ENCODE measurements at places on chromosomes 12 and 14.

- DNase-seq: no peak
These were observed 36.2 kb downstream of the ETV6 start for GRCh38 chr12:11685716-11686115.

- DNase-seq: no peak
These were observed 1.9 kb upstream of the CLEC2D start for GRCh38 chr12:9667403-9668160.

GRCh38 chr14:64880221-64881121 lies 764 bp upstream of the SPTB start:
- peak; percentile 47 for DNase-seq

GRCh38 chr12:47949441-47950341 lies 13.7 kb upstream of the TMEM106C start:
- peak; percentile 93 for DNase-seq

DNA sequence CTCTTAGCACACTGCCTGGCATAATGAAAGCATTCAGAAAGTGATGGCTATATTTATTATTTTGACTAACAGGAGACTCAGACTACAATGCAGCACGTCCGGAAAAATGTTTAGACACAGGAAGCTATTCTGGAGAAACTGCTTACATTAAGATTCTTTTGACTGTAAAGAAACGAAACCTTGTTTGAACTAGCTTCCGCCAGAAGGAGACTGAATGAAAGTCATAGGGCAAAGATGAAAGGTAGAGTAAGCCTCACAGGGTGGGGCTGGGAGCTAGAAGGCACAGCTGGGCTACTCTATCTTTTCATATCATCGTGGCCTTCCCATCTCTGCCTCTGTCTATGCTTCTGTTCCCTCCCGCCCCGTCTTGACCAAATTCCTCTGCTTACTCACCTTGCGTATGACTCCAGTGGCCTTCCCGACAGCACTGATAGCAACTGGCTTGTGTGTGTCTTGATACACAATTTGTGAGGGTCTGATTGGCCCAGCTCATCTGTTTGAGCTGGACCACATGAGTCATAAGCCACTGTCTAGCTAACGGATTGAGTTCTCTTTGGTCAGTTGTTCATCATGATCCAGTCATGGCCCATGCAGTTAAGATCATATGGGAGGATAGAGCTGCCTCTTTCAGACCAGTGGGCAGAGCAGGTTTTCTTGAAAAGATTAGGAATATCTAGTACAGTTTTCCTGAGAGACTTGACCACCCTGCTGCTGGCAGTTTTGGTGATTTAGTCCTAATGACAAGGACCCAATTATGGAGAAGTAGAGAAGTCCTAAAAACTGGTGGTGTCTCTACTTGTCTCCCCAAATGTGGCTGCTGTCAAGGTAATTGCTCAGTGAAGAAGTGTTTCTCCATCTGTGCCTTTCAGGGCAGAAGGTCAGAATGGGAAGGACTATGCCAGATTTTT lies 151.5 kb upstream of the SLC38A2 start:
- peak; percentile 81 for DNase-seq

DNA sequence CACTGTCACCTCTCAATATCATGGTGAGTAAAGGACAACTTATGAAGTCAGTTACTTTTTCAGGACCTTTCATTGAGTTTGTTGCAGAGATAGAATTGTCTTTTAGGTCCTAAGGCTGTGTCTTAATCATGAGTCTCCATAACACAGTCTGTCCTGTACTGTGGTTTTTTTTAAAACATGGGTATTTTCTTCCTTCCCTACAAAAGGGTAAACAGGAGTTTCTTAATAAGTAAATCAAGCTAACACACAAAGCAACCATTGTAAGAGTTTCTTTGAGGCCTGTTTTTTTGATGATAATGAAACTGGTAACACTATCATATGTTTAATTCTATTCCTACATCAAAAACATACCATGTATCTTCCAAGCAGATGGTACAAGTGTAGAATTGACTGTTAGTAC lies 101.4 kb downstream of the PLEKHA5 start:
- no peak for DNase-seq

DNA sequence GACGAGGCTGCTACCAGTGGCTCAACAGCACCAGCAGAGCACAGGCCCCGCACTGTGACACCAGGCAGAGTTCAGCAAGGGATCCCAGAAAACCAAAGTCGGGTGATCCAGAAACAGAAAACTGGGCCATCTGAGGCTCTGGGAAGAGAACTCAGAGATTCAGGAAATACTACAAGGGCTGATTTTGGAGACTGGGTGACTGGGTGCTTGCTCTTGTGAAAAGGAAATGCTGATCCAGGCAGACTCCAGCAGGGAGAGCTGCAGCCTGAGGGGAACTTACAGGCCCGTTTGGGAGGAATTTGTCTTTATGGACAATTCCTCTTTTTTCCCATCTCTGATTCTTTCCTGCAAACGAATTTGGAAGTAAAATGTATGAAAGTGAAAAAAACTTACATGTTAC lies 28.2 kb downstream of the FOXN3 start:
- DNase-seq: no peak

DNA sequence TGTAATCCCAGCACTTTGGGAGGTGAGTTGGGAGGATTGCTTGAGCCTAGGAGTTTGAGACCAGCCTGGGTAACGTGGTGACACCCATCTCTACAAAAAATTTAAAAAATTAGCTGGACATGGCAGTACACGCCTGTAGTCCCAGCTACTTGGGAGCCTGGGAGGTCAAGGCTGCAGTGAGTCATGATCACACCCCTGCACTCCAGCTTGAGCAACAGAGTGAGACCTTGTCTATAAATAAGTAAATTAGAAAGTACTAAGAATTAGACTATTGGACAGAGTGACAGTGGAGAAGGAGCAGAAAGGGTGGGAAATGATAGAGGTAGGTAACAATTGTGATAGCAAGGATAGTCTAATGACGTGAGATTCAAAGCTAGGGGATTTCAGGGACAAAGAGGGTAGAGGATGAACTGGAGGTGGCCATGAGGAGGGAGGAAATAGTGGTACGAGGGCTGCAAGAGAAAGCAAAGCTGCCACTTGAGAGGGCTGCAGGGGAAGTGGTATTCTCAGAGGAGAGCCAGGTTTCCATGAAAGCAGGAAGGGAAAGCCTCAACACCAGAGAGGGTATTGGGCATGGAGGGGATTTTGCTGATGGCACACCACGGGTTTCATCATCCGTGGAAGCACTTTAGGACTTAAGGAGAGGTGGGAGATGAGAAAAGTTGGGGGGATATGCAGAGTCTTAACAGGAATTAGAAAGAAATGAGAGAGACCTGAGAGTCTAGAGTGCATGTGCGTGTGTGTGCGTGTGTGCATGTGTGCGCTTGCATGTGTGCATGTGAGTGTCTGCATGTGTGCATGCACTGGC lies 85.6 kb downstream of the SYNE2 start:
- DNase-seq: no peak

GRCh38 chr12:15682826-15683225 lies 106.4 kb downstream of the EPS8 start:
- no peak for DNase-seq

DNA sequence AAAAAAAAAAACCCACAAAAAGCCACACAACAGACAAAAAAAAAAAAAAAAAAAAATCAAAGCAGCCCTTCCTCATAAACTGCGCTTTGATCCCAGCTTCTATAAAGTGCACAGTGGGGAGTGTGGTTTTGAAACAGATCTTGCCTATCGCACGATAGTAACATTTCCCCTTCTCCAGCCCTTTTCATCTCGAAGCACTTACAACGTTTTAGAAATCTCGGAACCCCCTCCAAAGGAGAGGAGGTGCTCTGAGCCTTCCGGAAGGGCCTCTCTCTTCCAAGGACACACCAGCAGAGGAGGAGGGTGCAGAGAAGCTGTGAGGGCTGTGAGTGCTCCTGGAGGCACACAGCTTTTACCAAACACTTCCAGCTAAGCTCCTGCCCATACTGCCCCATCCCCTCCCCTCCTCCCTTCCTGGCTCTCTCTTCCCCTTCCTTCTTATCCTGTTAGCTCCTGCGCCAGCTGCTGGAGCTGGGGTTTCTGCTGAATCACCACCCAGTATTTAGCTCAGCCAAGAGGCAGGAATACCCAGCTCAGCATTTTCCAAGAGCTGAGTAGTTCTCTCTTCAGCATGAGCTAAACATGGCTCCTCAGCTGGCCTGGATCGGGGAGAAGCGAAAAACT lies 28.4 kb downstream of the SLC7A8 start:
- peak; percentile 88 for DNase-seq

DNA sequence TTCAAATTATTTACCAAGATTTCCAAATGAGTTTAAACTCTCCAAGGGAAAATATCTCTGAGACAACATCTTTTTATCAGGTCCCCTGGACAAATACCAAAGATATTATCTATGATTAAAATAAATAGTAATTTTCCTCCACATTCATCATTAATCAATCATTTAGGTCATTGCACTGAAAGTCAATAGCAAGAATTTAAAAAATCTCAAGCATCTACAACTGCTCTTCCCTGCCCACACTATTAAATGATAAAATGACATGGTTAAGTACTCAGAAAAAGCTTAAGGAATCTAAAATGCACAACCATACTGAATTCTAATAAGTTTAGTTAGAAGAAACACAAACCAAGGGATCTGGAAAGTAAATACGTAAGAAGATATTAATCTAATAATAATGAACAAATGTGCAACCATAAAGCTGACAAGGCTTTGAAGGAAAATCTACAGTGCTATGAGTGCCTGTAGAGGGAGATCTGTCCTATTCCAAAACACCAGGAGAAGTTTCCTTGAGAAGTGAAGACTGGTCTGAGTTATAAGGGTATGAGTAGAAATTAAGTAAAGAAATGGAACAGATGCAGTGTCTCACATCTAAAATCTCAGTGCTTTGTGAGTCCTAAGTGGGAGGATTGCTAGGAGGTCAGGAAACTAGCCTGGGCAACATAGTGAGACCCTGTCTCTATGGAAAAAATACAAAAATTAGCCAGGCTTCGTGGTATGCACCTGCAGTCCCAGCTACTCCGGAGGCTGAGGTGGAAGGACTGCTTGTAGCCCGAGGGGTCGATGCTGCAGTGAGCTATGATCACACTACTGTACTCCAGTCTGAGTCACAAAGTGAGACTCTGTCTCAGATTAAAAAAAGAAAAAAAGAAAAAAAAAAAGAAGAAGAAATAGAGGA lies 19.2 kb downstream of the INTS13 start:
- DNase-seq: no peak

DNA sequence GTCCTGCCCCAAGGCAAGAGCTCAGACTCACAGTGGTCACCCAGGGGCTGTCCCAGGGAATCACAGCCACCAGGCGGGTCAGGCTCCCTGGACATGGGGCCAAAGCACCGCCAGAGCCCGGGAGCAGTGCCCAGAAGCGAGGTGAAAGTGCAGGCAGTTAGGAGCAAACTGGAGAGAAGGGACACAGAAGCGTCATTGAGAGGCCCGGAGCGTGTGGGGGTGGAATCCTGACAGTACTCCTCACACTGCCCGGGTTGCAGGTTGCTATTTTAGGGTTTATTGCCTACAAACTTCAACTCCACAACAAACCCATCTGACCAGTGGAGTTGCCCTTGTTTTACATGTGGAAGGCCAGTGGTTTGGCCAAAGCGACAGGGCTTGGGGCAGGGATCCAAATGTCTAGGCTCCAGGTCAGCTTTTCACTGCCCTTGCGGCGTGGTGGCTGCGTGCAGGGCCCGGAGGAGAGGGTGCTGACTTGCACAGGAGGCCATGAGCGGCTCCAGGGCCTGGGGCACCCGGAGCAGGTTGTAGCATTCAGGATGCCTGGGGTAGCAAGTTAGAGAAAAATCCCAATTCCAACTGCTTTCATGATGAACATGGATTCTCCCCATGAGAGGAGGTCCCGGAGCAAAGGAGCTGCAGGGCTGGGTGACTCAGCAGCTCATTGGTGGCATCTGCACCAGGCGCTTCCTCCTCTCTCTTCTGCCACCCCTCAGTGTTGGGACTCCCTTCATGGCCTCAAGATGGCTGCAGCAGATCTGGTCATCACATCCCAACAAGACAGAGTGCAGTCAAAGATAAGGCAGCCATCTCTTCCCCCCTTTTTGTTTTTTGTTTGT lies 112.3 kb upstream of the NCOR2 start:
- DNase-seq: peak; percentile 23

GRCh38 chr12:59595565-59595882 lies 305 bp upstream of the SLC16A7 start:
- no peak for DNase-seq

- DNase-seq: peak; percentile 63
These were observed 43.3 kb upstream of the PTPRO start for GRCh38 chr12:15278816-15279658.

GRCh38 chr14:31362746-31363145 lies 57.6 kb downstream of the HEATR5A start:
- no peak for DNase-seq

GRCh38 chr14:21734457-21735074 lies 60.9 kb upstream of the OR4E1 start:
- no peak for DNase-seq

- DNase-seq: no peak
These were observed 43.5 kb downstream of the C14orf132 start for GRCh38 chr14:96082420-96083300.

GRCh38 chr12:117845271-117845904 lies 123.4 kb downstream of the KSR2 start:
- no peak for DNase-seq

DNA sequence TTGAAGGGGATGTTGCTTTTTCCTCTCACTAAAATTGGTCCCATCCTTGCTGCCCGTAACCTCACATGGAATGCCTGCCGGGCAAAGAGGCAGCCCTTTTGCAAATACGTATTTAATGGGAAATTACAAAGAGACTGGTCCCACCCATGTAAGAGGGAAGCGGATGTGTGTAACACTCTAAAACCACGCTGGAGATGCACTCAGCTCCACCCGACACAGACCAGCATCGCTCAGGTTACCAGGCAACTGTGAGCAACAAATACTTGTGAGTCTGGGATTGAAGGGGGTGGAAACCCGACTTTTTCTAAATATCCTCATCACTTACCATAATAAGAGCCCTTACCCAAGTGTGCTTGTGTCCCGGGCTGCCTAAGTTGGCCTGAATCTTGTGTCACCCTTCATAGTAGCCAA lies 47.7 kb downstream of the ELK3 start:
- DNase-seq: peak; percentile 94

DNA sequence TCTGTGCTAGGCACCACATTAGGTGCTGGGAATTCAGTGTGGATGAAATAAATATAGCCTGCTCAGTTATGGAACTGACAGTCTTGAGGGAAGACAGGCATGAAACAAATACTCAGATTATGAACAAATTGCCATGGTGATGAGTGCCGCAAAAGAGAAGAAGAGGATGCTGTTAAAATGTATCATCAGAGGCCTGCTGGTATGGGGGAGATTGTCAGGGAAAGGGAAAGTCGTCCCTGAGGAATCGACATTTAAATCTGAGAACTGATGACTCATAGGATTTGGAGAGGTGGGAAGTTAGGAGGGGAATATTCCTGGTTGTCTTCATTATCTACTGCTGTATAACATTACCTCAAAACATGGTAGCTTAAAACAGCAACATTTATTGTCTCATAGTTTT lies 42.0 kb downstream of the PPP1R36 start:
- no peak for DNase-seq

GRCh38 chr14:68369281-68370056 lies 423.4 kb downstream of the ZFP36L1 start:
- no peak for DNase-seq

DNA sequence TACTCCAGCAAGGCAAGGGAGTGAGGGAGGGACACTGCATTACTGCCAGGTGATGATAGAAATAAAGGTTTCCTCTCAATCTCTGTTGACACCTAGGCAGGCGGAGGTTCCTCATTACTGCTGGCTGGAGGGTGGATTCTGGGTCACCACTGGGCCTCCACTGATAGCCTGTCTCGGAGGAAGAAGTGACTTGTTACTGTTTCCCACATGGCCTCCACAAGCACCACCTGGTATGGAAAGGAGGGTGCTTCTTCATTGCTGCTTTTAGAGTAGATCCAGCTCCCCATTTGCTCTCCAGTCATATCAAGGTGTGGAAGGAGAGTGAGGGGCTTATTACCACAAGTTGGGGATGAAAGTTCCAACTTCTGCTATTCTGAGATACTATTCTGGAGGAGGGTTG lies 6.4 kb downstream of the PRR4 start:
- DNase-seq: no peak

- DNase-seq: no peak
These were observed 83.9 kb downstream of the ADCK1 start for GRCh38 chr14:77883847-77884238.
